ENCODE measurements at places on chromosomes 16 and 17. TPM values are rescaled to one million over a fixed set of nuclear protein-coding genes. Genes with fewer than 3 reads are reported as not detected.

HSD17B1 gene
- total RNA-seq, result 0.75 TPM

SLX4 gene
- total RNA-seq, result 4.7 TPM

RPRML gene
- total RNA-seq, result 1.0 TPM

IL17C gene
- not detected for total RNA-seq

OR1F1 gene
- 0.29 TPM for total RNA-seq

RMI2 gene
- total RNA-seq, result 34.5 TPM

CD300LB gene
- 0.03 TPM for total RNA-seq

SGCA gene
- total RNA-seq, result 2.5 TPM

IRX5 gene
- 1.9 TPM for total RNA-seq

CLDN6 gene
- total RNA-seq, result 0.35 TPM

RFFL gene
- total RNA-seq, result 44.8 TPM

CCL17 gene
- not detected for total RNA-seq

CCR7 gene
- 1.0 TPM for total RNA-seq

DBF4B gene
- 26.4 TPM for total RNA-seq

CCP110 gene
- total RNA-seq, result 10.3 TPM

PPL gene
- total RNA-seq, result 2.4 TPM

KAT2A gene
- total RNA-seq, result 51.3 TPM

SLFN12L gene
- not detected for total RNA-seq

GLIS2 gene
- total RNA-seq, result 32.9 TPM

ZG16B gene
- 1.2 TPM for total RNA-seq

ACSM5 gene
- total RNA-seq, result not detected

ENPP7 gene
- not detected for total RNA-seq

HOXB3 gene
- total RNA-seq, result 6.6 TPM

PIRT gene
- total RNA-seq, result not detected

HEATR3 gene
- total RNA-seq, result 13.9 TPM

PRDM7 gene
- not detected for total RNA-seq

GALR2 gene
- 1.5 TPM for total RNA-seq

NQO1 gene
- 2,538 TPM for total RNA-seq

CMTM2 gene
- total RNA-seq, result not detected

PARD6A gene
- 1.0 TPM for total RNA-seq

HSPB9 gene
- not detected for total RNA-seq

TP53TG3D gene
- total RNA-seq, result 1.7 TPM

UTS2R gene
- not detected for total RNA-seq

ZFP3 gene
- total RNA-seq, result 1.1 TPM

SP2 gene
- 14.9 TPM for total RNA-seq

CDH3 gene
- total RNA-seq, result 0.23 TPM

SLC52A1 gene
- total RNA-seq, result 1.2 TPM

HIC1 gene
- total RNA-seq, result 1.6 TPM

DHRS7C gene
- total RNA-seq, result not detected

EVI2B gene
- total RNA-seq, result 0.17 TPM

NPW gene
- 1.1 TPM for total RNA-seq

NUDT7 gene
- 7.1 TPM for total RNA-seq

ARHGDIG gene
- 3.4 TPM for total RNA-seq

TRPV3 gene
- total RNA-seq, result 0.46 TPM

CACNG5 gene
- total RNA-seq, result not detected

DHX58 gene
- 0.30 TPM for total RNA-seq

MPP3 gene
- 14.2 TPM for total RNA-seq

SCIMP gene
- not detected for total RNA-seq

CTRB1 gene
- total RNA-seq, result not detected

SEPTIN1 gene
- total RNA-seq, result 0.58 TPM

TMEM235 gene
- not detected for total RNA-seq

MYL11 gene
- not detected for total RNA-seq

FBXL16 gene
- total RNA-seq, result 5.6 TPM

KRT33A gene
- not detected for total RNA-seq

FN3K gene
- total RNA-seq, result 7.9 TPM

PRAC1 gene
- not detected for total RNA-seq

CAPNS2 gene
- total RNA-seq, result not detected

All from A549 treated with CORT108297 at 1 μM for 4 hours (cell line).